Naive thymus-derived CD8-positive, alpha-beta T cell (primary cell): ENCODE measurements at places on chromosomes 16 and 17.

DNA sequence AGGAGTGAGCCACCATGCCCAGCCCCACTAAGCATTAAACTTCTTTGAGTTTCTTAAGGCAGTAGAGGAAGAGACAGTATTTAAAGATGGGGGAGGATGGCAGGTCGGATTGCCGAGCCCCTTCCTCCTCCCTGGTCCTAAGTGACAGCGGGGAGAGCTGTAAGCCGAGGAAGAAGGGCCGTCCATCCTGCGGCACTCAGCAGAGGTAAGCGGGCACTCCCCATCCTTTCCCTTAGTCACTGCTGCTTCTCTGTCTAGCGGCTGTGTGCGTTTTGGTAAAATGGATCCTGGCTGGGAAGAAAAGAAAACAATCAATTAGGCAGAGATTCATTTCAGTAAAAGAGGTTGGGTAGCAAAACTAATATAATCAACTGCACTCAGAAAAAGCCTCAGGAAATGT is 13.9 kb downstream of the DNAAF1 start:
- DNase-seq, result no peak

- DNase-seq, result no peak
Observed at GRCh38 chr17:69468207-69468606, 53.7 kb downstream of the MAP2K6 start.

DNA sequence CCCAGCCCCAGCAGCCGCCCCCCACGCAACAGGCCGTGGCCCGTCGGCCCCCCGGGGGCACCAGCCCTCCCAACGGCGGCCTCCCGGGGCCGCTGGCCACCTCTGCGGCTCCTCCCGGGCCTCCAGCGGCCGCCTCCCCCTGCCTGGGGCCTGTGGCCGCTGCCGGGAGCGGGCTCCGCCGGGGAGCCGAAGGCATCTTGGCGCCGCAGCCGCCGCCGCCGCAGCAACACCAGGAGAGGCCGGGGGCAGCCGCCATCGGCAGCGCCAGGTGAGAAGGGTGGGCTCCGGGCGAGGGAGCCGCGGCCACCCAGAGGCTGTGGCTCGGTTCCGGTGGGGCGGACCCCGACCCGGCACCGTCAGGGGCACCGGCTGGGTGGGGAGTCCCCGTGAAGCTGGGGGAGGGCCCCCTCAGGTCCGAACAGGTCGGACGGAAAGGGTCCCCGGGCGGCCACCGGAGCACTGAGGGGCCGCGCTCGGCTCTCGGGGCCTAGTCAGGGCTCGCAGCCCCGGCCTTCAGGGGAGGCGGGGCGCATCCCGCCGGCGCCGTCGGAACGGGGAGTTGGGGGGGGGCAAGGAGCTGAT is 583 bp downstream of the ATXN2L start:
- DNase-seq, result no peak

GRCh38 chr17:45315648-45316433 is 979 bp downstream of the MAP3K14 start:
- no peak for DNase-seq

DNA sequence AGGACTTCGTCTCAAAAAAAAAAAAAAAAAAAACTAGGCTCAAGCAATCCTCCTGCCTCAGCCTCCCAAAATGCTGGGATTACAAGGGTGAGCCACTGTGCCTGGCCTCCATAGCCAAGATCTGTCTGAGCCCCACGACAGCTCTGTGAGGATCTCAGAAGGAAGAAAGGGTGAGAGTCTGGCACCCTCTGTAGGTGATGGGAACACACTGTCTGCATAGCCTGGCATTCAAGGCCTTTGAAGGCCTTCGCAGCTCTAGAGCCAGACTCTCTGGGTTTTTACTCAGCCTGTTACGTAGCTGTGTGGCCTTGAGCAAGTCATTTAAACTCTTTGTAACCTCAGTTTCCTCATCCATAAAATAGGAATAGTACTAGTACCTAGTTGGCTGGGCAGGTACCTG is 6.3 kb upstream of the XPO6 start:
- peak; percentile 78 for DNase-seq

DNA sequence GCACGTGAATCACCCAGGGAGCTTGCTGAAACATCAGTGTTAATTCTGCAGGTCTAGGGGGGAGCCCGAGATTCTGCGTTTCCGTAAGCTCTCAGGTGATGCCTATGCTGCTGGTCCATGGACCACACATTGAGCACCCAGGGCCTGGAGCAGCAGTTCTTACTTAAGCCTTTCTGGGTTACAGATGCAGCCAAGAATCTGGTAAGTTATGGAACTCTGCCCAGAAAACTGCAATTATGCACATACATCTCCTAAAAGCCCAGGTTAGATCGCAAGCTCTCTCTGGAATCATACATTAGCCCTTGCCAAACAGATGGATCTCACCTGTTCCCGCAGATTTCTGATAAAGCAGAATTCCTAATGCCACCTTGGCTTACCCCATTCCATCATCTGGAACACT is 265.9 kb upstream of the SALL1 start:
- DNase-seq, result no peak

- DNase-seq, result no peak
Observed at GRCh38 chr17:40545660-40546059, 19.6 kb downstream of the CCR7 start.

DNA sequence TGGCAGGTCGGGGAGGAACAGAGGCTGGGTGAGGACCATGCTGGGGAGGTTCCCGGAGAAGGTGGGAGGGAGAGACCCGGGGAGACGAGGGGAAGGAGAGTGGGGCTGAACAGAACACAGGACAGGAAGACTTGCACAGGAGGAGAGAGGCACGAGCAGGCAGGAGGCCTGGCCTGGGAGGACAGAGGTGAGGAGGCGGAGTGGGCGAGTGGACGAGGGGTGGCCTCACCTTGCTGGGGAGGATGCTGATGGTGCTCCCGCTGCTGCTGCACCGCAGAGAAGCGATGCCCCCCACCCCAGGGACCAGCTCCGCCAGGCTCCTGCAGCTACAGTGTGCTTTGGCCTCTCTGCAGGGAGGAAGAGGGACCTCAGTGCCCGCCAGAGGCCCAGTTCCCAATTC is 34.5 kb downstream of the TMEM204 start:
- DNase-seq, result no peak

GRCh38 chr17:5297245-5297644 is 15.2 kb downstream of the RABEP1 start:
- no peak for DNase-seq

DNA sequence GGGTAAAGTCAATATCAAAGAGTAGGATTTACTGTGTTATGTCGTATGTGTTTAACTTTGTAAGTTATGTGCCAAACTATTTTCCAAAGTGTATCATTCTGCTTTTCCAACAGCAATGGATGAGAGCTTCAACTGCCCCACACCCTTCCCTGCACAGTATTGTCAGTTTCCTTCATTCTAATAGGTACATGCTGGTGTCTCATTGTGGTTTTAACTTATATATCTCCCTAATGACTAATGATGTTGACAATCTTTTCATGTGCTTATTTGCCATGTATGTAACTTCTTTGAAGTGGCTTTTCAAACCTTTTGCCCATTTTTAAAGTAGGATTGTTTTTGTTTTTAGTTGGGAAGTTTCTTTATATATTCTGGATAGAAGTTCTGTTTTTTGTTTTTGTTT is 3.8 kb downstream of the DDX19B start:
- no peak for DNase-seq

GRCh38 chr16:71723537-71724319 is 773 bp downstream of the PHLPP2 start:
- peak; percentile 75 for DNase-seq

DNA sequence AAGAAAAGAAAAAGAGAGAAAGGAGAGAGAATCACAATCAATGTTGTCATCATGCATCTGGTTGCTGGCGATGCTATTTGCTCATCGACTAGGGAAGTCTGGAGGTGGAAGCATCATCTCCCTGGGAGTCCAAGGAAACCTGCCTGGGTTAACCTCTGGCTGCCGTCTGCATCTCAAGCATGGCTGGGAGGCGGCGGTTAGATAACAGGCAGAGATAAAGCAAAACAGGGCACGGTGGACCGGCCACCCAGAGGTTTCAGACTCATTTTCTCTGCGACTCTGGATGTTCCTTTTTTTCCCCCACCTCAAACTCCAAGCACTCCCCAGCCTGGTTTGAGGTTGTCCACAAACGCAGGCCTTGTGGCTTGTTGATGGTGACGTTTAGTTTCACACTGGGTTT is 161.2 kb downstream of the ENGASE start:
- no peak for DNase-seq

DNA sequence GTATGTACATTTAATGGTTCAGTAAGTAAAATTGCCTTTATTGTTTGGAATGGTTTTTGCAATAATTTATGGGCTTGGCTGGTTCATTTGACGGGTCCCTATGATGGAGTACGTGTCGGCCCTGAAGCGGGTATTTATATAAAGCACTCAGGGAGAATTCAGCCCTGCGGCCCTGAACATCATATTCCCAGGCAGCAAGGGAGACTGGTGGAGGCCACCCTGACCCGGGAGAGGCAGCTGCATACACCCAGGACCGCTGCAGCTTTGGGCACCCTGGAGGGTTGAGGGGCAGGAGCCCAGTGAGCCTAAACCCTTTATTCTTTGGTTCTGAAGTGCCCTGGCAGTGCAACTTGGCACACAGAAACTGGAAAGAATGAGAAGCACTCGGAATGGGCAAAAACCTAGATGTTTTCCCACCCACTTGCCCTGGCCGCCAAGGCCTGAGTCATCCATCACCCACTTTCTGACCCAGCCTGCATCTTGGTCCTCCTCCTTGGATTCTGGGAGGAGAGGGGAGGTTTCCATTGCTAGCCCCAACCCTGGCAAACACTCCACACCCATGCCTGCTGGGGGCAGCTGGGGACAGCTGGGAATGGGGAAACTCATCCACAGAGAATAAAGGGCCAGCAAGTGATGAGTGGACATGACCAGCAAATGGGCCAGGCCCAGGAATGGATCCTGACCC is 162.2 kb upstream of the TNRC6C start:
- DNase-seq, result no peak

- DNase-seq, result no peak
Observed at GRCh38 chr17:64382061-64382583, 8.5 kb downstream of the PECAM1 start.

- DNase-seq, result peak; percentile 84
Observed at GRCh38 chr17:7336240-7337175, at the start of gene ACAP1. Gene ACAP1, plus strand, starts transcription at chr17:7336529. Its CDS starts 206 bp downstream, at chr17:7336735.

DNA sequence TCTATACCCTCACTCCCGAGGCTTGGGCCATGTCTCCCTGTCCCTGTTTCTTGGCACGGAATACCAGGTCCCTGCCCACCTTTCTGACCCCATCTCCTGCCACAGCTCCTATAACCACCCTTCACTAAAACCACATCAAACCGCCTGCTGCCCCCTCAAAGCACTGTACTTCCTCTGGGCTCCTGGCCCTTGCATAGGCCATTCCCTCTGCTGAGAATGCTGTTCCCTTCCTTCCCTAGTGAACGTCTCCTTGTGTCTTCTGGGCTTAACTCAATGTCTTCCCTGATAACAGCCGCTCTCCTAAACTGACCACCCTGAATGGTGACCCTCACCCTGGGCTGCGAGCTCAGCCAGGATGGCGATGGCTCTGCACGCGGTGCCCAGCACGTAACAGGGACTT is 10.7 kb downstream of the AANAT start:
- DNase-seq, result no peak

DNA sequence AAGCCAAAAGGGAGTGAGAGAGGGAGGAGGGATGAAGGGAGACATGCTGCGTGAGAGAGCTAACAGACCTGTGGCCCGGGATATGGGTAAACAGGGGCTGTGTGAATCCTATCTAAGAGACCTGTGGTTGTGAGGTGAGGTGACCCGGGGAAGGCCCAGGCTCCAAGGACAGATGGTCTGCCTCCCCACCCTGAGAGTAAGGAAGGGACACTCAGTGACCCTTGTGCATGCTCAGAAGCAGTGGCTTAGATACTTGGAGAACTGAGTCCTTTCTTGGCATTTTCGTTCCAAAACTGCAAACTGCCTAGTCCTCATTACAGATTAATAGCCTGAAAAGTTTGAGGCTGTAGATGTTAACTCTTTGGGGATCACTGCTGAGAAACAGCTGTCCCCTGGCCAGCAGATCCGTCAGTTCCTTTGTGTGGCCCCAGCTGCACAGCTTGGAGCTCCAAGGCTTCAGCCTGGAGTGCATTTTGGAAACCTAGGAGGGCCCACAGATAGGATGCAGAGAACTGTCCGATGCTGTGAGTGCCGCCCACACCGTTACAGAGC is 121.6 kb downstream of the SMG6 start:
- no peak for DNase-seq

DNA sequence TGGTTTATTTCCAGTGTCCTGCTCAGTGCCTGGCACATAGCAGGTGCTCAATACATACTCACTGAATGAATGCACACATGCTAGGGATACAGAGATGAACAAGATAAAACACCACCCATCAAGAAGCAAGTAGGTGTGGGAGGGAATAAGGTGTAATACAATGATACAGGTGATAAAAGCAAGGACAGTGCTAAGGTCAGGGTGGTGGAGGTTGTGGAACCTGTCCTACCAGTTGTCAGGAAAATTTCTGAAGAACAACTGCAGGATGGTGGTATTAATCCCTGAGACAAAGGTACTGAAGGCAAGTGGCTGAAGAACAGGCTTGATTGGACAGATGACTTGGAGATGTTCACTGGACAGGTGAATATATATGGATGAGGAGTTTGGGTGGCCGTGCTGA is 1.8 kb downstream of the KNOP1 start:
- no peak for DNase-seq

DNA sequence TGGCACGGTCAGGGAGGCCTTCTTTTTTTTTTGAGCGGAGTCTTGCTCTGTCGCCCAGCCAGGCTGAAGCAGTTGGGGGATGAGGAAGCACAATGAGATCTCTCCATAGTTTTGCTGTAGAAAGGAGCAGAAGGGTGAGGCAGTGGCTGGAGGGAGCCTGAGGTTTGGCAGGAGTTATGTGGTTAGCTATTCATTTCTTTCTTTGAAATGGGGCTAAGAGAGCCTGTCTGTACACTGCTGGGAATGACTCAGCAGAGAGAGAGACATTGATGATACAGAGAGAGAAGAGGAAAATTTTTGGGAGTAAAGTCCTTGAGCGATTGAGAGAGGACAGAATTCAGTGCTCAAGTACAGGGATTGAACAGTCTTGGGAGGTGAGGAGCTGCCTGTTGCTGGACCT is 22.1 kb downstream of the NOS2 start:
- DNase-seq, result no peak
